ENCODE measurements at places on chromosomes 4 and X. TPM values are rescaled to one million over a fixed set of nuclear protein-coding genes. Genes with fewer than 3 reads are reported as not detected.

Gene RNF150
- total RNA-seq, result not detected

- peak; percentile 87 for DNase-seq
These were observed 64.7 kb downstream of the TBC1D14 start for GRCh38 chr4:6974138-6974848.

- no peak for DNase-seq
These were observed 84.3 kb downstream of the GPC4 start for GRCh38 chrX:133330956-133331355.

DNA sequence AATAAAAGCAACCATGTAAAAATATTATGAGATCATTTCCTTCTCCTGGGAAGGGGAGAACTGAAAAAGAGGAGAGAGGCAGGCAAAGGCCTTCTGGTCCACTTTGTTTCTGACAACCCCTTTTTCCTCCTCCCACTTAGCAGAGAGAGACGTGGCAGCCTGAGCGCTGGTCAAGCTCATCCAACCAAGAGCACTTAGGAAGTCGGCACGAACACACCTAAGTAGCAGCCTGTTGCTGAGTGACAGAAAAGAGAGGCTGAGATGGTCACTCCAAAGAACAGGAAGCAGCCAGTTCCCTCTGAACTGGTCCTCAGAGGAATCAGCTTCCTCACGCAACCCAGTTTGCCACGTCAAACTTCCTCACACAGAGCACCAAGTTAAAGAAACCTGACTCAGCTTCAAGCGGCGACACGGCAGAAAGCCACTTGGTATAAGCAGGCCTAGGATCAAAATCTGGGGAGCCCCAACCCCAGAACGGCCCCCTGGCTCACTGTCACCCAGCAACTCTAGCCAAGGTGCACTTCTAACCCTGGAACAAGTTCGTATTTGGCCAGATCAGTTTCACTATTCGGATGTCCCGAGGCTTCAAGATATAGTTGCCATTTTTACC lies 861 bp downstream of the SEC24D start:
- peak; percentile 59 for DNase-seq

- DNase-seq, result no peak
These were observed 43.2 kb downstream of the PCDH7 start for GRCh38 chr4:30763321-30763727.

- no peak for DNase-seq
These were observed 58.9 kb downstream of the PLAC1 start for GRCh38 chrX:134599184-134599914.

All from activated CD8-positive, alpha-beta T cell treated with anti-CD3 and anti-CD28 coated beads, Interleukin-2, amount 10 ng/mL, durations not matched to agents 7 days and 5 days (primary cell).